ENCODE measurements at places on chromosomes 5 and 9. TPM values are rescaled to one million over a fixed set of nuclear protein-coding genes. Genes with fewer than 3 reads are reported as not detected.

Gene ZDHHC11
- 27.6 TPM for polyA plus RNA-seq

Gene GPBP1
- polyA plus RNA-seq, result 178 TPM

Gene ITGA1
- 87.4 TPM for polyA plus RNA-seq

Gene IL5
- 0.60 TPM for polyA plus RNA-seq

Gene HAVCR2
- 2.6 TPM for polyA plus RNA-seq

Gene TRIM7
- polyA plus RNA-seq, result 0.24 TPM
